ENCODE measurements at places on chromosomes 7 and 10. TPM values are rescaled to one million over a fixed set of nuclear protein-coding genes. Genes with fewer than 3 reads are reported as not detected.

Gene PLCE1
- 3.6 TPM for total RNA-seq

Gene NODAL
- total RNA-seq = not detected

Gene COL13A1
- total RNA-seq = 6.6 TPM

Gene CYTH3
- total RNA-seq = 18.0 TPM

Gene SEMA3E
- total RNA-seq = 0.37 TPM

Gene MEST
- total RNA-seq = 3.1 TPM

Gene GJD4
- not detected for total RNA-seq

Gene HPSE2
- total RNA-seq = not detected

Gene PNLIPRP1
- total RNA-seq = not detected

Gene NYAP1
- total RNA-seq = 5.4 TPM

Gene YAE1
- 22.3 TPM for total RNA-seq

Gene SPRN
- total RNA-seq = under 0.01 TPM

Gene FAM25G
- not detected for total RNA-seq

Gene NXPH1
- total RNA-seq = not detected

Gene UCMA
- not detected for total RNA-seq
